Muscle of arm (tissue), 14 donors: ENCODE measurements at places on chromosomes 4 and X. TPM values are rescaled to one million over a fixed set of nuclear protein-coding genes. Genes with fewer than 3 reads are reported as not detected.
A peak's percentile ranks its signal among the peaks of the same experiment; 100 is the strongest.

The EPGN gene
- polyA plus RNA-seq = 0.53 TPM

The BEND2 gene
- polyA plus RNA-seq = not detected

GRCh38 chrX:67917421-67918010, 373.7 kb downstream of the AR start:
- DNase-seq = no peak

DNA sequence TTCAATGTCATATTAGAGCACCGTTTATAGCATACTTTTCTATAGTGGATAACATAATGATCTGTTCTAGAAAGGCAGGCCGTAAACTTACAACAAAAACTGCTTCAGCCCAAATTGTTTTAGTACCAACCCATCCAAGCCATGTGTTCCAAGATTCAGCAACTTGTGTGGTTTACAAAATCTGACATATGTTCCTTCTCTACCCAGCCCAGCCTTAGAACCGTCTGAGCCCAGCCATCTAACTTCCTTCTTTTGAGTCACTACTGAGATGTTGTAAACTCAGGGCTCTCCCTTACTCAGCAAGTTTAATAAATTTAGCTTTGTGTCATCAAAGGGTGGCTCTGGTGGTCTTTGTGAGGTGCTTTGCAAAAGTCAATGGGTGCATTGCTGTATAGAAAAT, 32.4 kb upstream of the REPS2 start:
- DNase-seq = no peak

DNA sequence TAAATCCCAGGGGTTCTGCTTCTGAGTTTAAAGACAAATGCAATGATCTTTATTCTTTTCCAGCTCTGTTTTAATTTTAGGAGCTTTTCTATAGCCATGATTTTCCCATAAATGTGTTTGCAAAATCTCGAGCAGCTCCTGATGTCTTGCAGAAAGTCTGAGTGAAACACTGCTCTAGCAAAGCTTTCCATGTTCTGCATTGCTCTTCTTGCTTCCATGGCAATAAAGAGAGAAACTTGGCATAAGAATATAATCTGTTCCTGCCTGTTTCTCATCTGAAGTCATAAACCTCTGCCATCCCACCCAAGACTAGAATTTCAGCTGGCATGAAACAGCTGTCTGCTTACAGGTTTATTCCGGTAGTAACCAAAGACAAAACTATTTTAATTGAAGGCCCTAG, 254.5 kb downstream of the SPRY1 start:
- peak; percentile 72 for DNase-seq
